ENCODE measurements at places on chromosomes 2 and 18.

DNA sequence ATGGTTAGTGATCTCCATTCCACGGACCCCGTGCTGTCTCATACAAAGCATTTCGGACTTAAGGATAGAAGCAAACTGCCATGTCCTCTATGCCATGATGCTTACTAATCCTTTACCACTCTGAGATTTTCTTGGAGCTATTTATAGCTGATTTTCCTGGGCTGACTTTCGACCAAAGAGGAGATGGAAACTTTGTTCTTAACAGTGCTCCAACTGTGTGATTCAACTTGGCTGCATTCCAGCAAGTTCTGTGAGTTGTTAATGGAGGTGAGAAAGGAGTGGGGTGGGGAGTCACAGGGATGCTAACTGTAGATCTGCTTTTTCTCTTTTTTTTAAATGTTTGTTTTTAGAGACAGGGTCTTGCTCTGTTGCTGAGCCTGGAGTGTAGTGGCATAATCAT, 45.5 kb upstream of the MSH2 start:
- no peak for DNase-seq

DNA sequence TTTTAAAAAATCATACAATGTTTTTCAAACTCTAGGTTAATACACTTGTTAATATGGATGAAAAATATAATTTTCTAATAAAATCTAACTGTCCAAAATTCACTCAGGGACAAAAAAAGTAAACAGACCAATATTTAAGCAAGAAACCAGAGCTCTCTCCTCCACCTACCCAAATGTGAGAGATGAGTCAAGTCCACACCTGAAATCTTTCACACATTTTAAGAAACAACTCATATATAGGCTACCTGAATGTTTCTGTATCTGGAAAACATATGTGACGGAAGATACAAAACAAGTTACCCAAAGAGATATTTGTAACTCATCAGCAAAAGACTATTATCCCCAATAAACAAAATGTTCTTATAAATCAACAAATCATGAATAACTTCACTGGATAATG, 20.2 kb downstream of the ZNF516 start:
- no peak for DNase-seq

GRCh38 chr2:109021895-109022300, 32.9 kb upstream of the EDAR start:
- no peak for DNase-seq

DNA sequence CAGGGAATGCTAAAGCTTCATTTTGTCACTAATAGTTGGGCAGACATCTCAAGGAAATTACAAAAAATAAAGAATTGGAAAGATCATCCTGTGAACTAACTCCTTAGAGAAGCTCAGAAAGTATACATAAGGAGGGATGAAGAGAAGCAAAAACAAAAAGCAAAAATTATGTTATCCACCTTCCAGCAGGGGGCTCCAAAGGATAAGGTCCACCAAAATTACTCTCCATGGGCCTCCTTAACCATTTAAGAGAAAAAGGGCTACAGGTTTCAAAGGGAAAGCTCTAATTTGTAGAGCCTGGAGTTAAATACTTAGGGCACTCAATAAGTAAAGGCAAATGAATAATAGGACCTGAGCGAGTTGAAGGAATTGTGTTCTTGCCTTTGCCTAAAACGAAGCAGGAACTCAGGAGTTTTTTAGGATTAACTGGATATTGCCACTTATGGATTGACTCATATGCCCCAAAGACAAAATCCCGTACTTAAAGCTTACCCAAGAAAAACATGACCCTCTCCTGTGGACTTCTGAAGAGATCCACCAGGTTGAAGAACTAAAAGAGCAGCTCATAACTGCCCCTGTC, 1167.9 kb downstream of the DSC3 start:
- DNase-seq = peak; percentile 10

DNA sequence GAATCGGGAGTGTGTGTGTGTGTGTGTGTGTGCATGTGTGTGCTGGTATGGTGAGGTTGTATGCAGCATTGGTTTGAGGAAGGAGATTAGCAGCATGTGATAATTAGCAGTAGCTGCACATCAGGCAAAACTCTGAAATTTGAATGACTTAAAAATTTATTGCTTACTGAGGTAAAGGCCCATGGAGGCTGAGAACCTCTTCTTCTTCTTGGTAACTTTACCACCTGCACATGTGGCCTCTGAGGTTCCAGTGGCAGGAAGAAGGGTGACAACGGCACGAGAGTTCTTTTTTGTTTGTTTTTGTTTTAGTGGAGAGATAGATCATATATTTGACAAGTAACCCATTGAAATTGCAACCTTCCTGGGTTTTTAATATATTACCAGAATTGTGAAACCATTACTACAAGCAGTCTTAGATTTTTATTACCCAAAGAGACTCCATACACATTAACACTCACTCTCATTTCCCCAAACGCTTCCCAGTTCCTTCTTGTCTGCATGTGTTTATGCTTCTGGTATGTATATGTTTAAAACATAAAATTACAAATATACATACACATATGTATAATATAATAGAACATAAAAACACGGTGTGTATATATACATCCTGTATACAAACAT, 292.1 kb downstream of the PTGR3 start:
- no peak for DNase-seq

GRCh38 chr2:175064797-175065196, 59.6 kb upstream of the CHN1 start:
- DNase-seq = no peak

DNA sequence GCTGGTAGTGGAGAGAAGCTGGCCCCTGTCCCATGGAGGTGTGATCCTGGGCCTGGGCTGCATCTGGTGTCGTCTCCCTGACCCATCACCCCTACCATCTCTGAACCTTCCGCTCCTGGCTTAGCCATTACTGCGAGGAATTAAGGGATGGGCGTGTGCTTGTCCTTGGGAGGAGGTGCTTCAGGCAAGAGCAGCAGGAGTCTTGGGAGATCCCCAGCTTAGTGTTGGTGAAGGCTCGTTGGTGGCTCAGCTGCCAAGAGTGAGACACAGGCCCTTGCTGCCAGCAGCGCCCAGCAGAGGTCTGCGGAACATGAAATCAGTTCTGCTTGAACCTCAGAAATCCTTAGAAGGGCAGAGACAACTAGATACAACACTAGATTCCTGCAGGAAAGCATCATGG, 59.9 kb upstream of the TGFA start:
- DNase-seq = no peak

GRCh38 chr18:41324934-41325333, 630.1 kb upstream of the PIK3C3 start:
- no peak for DNase-seq
